ENCODE measurements at places on chromosomes 6 and 20.
A peak's percentile ranks its signal among the peaks of the same experiment; 100 is the strongest.

DNA sequence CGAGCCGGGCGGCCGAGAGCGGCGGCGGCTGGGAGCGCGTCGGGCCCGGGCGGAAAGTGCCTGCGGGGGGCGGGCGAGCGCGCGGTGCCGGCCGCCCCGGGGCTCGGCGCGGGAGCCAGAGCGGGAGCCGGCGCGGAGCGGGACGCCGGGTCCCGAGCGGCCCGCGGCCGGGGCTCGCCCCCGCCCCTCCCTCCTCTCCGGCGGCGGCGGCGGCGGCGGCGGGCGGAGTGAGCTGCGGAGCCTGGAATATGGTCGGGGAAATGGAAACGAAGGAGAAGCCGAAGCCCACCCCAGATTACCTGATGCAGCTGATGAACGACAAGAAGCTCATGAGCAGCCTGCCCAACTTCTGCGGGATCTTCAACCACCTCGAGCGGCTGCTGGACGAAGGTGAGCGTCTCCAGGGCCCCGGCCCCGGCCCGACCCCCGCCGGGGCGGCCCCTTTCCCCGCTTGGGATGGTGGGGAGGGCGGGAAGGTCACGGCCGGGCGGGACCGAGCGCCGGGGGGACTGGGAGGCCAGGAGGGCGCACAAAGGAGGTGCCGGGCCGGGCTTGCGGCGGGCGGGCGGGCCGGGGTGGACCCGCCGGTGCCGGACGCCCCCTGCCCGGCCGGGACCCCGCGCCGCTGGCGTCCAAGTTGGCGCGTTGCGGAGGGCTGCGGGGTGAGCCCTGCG is 565 bp downstream of the QKI start:
- DNase-seq, result no peak

- DNase-seq, result no peak
Measured at GRCh38 chr6:111888928-111889695, 15.9 kb upstream of the FYN start.

DNA sequence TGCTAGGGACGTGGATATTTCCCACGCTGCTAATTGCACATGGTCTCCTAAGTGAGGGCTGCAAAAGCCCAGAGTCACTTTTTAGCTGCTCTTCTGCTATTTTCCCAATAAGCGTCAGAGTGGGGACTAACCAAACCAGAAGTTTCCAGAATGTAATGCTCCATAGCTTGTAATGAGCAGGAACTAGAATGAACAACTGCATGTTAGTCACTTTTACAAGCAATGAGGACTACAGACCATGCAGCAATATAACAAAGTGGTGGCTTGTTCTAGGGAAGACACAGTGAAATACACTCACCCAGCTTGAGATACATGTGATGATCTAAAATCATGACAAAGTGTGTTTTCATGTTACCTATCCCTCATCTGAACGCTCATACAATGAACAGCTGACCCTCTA is 314.1 kb upstream of the SGK1 start:
- no peak for DNase-seq

- DNase-seq, result no peak
Measured at GRCh38 chr6:121663292-121663810, 227.9 kb downstream of the GJA1 start.

- DNase-seq, result no peak
Measured at GRCh38 chr6:152121910-152122309, 314.4 kb downstream of the ESR1 start.

GRCh38 chr6:169950558-169950957 is 199.1 kb downstream of the ERMARD start:
- no peak for DNase-seq

DNA sequence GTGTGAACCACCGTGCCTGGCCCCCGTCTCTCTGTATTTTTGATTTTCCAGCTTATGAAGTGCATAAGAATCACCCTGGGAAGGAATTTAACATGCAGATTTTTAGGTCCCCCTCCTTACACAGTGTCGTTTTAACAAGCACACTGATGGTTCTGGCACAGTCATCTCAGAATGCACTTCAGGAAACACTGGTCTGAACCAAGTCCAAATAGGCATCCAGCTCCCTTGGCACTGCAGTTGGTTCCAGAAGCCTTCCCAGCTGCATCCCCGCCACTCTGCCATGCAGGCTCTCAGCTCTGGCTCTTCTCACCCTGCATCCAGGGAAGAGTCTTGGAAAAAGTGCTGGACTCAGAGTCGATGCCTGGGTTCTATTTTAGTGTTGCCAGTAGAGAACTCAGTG is 20.1 kb downstream of the RIPOR2 start:
- no peak for DNase-seq

GRCh38 chr6:64280569-64280968 is 645.0 kb downstream of the PHF3 start:
- peak; percentile 18 for DNase-seq

- DNase-seq, result no peak
Measured at GRCh38 chr6:44304282-44305199, 8.6 kb downstream of the AARS2 start.

DNA sequence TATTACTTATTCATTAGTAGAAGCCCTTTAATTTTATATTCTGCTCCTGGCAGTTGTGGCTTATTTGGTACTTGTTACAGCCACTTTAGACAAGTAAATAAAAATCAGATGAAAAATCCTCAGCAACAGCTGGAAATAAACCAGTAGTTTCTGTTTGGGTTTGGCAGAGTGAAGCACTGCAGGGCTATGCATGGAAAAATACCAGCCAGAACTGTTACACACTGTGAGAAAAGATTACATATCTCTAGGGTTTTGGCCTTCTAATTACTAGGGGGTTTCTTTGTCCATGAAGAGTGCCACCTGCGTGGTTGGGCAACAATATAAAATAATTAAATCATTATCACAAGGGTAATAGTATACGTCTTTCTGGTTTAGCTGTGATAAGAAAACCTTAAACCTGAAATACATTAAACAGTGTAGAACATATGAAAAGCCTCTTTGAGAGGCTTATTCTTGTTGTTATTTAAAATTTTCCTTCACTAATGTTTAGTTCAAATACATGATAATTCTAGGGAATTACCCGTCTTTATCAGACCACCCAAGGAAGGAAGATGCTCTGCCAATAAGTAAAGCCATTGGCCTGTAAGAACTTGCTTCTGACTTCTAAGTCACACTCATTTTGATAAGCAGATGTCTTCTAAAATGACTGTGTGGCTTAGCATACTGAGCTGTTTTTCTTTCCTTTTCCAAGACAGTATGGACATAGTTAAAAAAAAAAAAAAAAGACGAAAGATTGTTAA is 320.0 kb upstream of the FLRT3 start:
- DNase-seq, result no peak

DNA sequence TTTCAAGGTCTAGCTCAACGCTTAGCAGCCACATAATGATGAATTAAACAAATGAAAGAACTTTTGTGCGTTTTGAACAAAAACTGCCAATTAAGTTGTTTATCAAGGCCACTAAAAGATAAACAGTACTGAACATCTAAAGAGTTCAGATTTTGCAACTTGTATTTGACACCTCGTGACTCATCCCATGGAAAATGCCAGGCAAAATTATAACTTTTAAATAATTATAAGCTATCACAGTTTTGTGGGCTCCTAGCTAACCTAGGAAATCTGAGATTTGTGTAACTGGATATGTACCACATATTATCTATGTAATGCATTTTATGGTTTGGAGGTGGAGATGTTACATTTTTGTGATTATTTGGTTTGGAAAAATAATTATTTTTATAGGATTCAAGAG is 9.6 kb upstream of the BAG2 start:
- DNase-seq, result no peak

DNA sequence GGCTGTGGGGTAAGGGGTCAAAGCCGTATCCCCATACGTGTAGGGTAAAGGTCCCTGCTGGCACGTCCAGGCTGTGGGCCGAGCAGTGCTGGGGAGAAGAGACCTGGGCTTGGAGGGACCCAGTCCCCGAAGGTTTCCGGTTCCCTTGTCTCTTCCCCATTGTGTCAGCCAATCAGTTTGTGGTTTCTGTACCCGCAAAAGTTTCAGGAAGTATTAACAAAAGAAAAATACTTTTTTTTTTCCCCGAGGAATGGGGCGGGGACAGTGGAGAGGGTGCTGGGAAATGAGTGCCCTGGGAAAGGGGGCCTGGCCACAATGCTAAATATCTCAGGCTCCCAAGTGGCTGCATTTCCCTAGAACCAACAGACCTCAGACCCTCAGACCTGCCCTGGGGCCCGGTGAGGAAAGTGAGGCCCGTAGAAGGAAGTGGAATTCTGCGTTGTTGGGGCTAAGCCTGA is 15.2 kb upstream of the AMD1 start:
- DNase-seq, result no peak

DNA sequence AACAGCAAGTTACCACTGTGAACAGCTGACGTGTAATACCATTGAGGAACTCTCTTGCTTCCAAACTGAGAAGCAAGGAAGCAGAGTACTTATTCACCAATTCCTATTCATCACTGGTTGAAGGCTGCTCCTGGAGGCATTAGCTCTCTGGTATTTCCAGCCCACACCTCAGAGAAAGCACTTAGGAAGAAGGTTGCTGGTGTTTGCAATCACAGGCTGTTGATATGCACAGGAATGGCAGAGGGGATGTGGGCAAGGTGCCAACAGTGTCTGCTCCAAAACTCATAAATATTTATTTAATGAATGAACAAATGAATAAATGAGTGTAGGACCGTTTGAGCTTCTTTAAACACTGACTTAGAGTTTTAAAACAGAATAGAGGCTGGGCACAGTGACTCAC is 6.9 kb upstream of the RRBP1 start:
- DNase-seq, result no peak

DNA sequence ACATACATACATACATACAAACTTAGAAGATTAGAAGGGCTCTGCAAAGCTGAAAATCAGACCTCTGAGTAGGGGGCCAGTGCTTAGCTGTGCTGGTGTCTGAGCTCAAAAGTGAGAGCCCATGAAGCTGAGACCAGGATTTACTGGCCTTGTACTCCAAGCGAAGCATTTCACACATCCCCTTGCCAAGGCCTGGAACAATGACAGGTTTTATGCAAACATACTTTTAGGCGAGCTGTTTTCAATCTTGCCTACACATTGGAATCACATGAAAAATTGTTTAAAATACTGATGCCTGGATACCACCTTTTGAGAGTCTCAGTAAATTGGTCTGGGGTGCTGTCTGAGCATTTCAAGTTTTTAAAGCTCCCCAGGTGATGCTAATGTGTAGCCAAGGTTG is 80.9 kb upstream of the SRSF6 start:
- DNase-seq, result no peak

- no peak for DNase-seq
Measured at GRCh38 chr6:45328523-45328922, 393 bp downstream of the RUNX2 start.

DNA sequence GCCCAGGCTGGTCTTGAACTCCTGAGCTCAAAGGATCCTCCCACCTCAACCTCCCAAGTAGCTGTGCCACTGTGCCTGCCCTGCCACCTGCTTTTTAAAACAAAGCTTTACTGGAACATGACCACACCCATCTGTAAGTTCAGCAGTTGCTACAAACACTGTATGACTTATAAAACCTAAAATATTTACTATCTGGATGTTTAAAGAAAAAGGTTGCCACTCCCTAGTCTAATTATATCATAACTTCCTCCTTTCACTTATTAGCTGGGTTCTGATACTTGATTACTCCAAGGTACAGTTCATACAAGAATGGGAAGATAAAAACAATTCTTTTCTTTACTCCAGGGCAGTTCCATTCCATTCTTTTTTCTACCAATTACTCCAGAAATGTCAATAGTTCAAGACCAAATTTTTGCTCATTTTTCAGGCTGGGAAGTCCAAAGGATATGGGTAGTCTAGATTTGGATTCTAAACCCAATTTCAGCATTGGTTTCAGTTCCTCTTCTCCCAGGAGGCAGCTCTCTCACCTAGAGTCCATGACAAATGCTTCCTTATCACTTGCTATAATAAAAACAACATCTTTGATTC is 63.1 kb downstream of the SEC63 start:
- DNase-seq, result no peak

- no peak for DNase-seq
Measured at GRCh38 chr6:27604986-27605385, 132.1 kb upstream of the ZNF184 start.

DNA sequence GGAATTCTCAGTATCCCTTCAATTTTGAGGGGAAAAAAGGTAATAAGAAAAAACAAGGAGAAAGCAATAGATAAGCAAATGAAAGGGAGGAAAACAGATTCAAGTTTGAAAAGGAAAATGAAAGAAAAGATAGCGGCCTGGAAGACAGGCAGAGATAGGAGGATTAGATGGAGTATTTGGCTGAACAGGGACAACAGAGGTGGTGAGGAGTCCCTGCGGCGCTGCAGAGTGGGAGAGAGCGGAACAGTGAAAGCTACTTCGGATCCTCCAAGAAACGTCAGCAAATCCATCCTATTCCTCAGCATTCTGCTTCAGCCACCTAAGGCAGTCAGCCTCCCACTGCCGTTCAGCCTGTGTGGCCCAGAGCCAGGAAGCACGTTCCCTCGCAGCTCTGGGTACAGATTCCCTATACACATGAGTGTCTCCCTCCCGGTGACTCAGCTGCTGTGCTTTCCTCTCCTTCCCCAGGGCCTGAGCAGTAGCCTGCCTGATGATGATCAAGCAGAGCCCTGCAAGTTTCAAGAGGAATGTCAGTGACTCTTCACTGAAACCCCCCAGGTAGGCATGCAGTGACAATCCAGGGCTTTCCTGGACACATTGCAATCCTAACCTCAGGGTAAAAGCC is 43.4 kb upstream of the CDYL start:
- DNase-seq, result peak; percentile 27
